Stimulated activated CD4-positive, alpha-beta T cell treated with anti-CD3 and anti-CD28 coated beads, Interleukin-12 subunit alpha, Interleukin-12 subunit beta, amount 100 ng/mL, for 24 hours (primary cell): ENCODE measurements at places on chromosomes 12 and 14.

DNA sequence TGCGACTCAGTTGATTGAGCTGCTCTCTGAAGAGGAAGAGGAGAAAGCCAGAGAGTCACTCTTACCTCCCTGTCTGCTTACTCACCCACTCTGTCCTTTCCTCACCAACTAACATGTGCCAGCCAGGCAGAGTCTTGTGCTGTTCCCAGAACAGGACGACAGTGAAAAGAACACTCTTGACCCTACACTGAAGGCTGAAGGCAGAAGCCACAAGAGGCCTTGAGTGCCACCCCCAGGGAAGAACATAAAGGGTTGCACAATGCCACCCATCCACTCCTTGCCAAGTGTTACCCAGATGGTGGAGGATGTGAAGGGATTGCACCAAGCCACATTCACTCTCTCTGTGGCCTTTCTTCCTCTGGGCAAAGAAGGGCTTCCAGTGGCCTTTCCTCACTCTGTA is 12.8 kb downstream of the ABHD4 start:
- DNase-seq, result no peak

GRCh38 chr14:68703093-68703492 is 89.8 kb downstream of the ZFP36L1 start:
- DNase-seq, result no peak

DNA sequence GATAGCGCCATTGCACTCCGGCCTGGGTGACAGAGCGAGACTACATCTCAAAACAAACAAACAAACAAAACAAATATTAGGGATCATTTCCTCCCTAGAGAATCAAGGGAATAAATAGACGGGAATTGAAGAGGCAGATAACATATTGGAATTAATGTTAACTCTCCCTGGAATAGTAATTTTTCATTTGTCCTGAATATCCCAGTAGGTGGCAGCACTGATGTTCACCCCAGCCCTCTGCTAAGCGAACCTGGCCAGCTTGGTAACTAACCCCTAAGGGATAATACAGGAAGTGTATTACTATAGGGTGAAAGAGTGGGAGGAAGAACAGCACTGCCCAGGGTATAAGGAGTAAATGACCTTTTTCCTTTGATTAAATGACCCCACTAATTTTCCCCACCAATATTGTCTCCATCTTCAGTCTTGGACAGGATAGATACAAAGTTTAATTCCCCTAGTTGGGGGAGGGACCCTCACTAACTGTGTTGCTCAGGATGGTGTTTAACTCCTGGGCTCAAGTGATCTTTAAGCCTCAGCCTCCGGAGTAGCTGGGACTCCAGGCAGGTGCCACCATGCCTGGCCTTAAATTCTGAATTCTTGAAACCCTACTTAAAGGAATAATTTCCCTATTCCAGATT is 40.5 kb downstream of the SLC2A14 start:
- no peak for DNase-seq

GRCh38 chr12:58415716-58416115 is 474.3 kb downstream of the ATP23 start:
- no peak for DNase-seq

GRCh38 chr12:120249875-120250795 is 15.4 kb downstream of the PXN start:
- no peak for DNase-seq

- DNase-seq, result no peak
Observed at GRCh38 chr14:102829016-102829548, 51.8 kb downstream of the TRAF3 start.

- DNase-seq, result no peak
Observed at GRCh38 chr12:2298556-2299200, 245.9 kb downstream of the CACNA1C start.

DNA sequence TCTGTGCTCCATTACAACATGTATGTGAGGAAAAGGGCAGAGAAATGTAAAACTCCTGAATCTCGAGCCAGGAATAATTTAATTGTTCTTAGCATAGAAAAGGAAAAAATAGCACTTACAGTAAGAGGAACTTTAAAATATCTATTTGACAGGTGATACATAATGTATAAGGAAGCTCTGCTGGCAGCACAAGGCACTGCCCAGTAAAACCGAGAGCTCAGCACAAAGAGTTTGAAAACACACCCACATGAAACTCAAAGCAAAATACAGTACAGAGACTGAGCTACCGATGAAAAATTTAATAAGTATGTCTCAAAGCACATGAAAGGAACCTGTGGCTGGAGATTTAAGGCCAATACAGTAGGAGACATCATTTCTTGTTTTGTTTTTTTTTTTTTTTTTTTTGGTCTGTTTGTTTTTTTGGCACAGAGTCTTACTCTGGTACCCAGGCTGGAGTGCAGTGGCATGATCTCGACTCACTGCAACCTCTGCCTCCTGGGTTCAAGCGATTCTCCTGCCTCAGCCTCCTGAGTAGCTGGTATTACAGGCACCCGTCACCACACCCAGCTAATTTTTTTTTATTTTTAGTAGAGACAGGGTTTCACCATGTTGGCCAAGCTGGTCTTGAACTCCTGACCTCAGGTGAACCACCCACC is 19.2 kb downstream of the CLIP1 start:
- DNase-seq, result no peak

- no peak for DNase-seq
Observed at GRCh38 chr14:90846511-90846910, 30.3 kb upstream of the TTC7B start.

DNA sequence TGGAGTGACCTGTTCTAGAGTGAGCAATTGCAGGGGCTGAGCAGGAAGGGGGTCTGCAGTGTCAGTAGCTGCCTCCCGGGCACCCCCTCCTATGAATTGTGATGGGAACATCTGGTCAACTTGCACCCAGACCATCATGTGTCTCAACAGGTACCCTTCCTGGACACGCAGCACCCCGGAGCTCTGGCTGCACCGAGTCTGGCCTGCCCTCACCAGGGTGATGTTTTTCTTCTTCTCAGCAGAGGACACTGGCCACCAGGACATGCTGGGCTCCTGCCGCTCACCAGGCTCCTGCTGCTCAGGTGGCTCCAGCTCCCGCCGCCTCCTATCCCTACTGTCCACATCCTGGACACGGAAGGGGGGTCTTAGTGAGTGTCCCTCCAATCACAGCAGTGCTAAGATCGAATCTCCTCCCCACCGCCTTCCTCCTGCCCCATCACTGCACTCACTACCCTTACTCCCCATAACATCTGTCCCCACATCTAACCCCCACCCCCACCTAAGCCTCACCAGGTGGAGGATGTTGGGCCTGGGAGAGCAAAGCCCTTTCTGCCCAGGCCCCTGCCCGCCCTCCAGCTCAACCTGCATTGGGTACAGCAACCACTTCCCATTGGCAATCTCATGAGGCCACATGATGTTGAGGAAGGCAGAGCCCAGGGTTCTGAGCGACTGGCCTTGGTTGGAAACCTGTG is 14.9 kb downstream of the ITGA7 start:
- DNase-seq, result no peak

DNA sequence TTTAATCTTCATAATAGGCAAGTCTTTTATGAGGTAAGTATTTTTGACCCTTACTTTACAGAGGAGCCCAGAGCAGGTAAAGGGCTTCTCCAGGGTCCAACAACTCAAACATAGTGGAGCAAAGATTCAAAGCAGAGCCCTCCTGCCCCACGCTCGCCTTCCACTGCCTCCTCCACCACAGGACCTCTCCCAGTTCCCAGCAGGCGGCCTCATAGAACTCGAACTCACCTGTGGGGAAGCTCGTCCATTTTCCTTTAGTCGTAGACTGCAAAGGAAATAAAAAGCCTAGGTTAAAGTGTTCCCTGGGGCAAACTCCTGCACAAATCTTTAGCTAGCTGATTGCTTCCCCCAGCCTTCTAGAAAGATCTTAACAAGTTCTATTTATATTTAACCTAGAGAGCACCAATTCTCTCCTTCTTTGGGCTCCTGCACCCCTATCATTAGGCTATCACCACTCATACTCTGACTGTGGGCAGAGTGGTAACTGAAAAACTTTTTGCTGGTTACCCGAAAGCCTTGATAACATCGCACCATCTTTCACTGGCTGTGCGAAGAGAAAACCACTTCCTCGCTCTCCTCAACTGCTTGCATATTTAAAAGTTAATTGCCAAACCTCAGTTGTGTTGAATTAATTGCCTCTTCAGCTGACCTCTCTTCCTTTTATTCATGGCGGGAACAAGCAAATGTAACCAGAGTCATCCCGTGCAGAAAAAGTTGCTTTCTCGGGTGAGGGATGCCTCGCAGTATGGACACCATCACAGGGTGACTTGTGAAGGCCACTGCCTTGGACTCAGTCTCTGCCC is 299.6 kb downstream of the DPF3 start:
- DNase-seq, result no peak

- no peak for DNase-seq
Observed at GRCh38 chr14:72898448-72898847, 4.5 kb upstream of the DPF3 start.

- DNase-seq, result no peak
Observed at GRCh38 chr12:69469854-69470188, 367 bp upstream of the FRS2 start.

DNA sequence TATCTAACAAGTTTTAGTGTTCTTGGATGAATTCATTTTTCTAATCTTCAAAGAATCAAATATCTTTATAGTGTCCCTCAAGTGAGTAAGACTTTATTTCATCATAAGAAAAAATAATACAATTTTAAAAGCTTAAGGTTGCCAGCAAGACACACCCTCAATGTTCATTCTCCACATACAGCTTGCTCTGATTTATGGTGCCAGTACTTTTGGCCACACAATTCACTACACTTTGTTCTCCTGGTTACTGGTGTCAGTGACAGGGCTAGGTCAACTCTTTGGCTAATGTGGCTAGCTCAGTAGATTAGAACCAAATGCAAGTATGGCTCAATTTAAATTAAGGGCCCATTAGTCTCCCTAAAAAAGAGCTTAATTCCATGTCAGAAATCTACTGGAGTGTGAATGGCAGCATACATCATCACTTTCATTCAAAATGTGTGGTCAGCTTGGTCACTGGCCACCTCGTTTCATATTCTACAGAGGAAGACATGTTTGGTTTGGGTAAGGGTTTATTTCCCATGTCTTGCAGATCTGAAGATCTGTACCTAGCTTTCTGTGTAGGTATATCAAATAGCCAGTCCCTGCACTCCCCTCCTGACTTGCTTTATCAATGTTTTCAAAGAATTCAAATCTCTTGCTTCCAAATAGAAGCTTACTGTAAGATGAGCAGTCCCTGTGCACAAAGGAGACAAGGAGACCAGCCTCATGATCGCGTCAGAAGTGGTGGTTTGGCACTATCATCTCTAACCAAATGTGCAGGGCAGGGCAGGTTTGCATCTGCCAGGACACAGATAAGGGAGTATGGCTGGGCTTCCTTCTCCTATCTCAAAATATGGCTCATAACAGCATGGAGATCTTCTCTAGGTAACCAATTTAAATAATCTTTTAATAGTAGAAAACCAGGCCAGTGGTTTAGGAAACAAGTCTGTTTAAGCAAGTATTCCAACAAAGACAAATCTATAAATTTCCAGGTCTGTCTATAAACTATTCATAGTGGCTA is 31.3 kb downstream of the HECTD4 start:
- DNase-seq, result no peak

DNA sequence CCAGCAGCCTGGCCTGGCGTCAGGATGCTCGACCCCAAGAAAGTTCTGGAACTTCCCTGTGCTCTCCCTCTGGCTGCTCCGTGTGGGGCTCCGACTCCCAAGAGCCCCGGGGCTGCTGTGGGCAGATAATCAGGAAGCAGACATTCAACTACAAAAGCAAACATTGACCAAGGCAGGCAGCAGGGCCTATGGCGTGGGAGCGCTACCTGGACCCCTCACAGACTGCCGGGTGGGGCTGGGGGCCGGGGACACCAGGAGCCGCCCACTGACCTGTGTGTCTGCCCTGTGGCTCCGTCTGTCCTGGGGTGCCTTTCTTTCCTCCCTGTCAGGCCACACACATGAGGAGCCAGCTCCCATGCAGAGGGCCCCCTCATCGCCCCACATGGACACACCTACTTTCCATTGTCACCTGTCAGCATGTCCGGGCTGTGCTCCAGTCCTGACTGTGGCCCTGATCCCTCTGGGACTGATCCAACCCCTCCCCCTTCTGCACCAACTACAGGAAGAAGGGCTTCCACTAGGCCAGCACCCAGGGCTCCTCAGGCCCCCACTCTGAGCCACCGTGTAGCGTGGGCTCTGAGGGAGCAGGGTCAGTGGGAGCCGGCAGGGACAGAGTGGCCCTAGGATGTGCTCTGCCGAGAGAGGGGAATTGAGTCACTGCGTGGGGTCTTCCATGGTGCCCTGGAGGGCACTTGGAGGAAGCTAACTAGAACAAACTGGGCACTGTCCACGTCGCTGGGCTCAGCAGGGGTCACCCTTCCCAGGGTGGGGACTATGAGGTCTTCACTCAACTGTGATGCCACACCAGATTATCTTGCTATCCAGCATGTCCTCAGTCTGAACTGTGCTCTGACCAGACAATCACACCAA is 215.4 kb upstream of the C14orf180 start:
- DNase-seq, result no peak

DNA sequence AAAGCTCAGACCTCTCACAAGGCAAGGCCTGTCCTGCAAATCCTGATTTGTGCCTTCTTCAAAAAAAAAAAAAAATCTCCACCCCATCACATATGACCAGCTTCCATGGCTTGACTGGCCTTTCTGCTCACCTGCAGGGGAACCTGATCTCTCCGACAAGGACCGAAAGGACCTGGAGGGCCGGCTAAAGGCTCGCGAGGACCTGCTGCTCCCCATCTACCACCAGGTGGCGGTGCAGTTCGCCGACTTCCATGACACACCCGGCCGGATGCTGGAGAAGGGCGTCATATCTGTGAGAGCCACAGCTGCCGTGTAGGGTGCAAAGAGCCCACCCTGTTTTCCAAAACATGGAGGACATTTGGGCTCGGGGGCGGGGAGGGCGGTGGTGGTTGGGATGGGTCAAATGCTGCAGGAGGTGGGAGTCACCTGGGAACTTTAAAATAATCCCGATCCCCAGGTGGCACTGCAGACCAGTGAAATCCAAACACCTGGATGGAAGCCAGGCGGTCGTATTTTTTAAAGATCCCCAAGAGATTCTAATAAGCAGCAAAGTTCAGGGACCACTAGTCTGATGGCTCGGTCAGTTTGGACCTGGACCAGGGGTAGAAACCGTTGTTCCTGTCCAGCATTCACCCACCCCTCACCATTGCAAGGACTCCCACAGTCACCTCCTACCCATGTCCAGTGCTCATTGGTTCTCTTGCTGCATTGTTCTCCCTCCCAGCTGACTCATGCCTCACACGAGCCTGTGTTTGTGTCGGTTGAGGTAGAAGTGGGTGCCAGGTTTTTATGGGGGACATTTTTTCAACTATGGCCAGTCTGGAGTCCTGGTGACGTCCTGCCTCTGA is 44.8 kb downstream of the FOXN4 start:
- DNase-seq, result peak; percentile 50

- no peak for DNase-seq
Observed at GRCh38 chr12:52601671-52602070, 408 bp upstream of the KRT72 start.

DNA sequence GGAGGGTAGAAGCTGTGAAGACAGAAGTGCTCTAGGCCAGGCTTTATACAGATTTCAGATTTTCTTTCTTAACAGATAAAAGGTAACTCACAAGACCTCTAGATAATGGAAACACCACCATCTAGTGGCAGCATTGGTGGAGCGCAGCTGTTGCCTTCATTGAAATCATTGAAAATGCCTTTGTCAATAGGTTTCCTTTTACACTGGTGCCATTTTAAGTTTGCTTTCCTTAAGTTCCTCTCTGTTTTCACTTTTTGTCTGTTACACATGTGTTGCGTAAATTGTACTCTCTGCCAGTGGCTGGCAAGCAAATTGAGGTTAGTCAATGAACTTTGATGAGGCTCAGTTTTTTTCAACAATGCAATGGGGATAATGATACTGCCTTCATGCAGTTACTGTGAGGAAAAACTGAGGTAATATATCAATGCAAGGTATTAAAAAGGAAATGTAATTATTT is 31.1 kb downstream of the ALDH1L2 start:
- peak; percentile 72 for DNase-seq

GRCh38 chr14:82134411-82134810 is 600.8 kb upstream of the SEL1L start:
- no peak for DNase-seq
